Stimulated activated CD4-positive, alpha-beta T cell treated with anti-CD3 and anti-CD28 coated beads, TNF-alpha, amount 100 ng/mL, for 24 hours (primary cell): ENCODE measurements at places on chromosomes 3 and 15.

DNA sequence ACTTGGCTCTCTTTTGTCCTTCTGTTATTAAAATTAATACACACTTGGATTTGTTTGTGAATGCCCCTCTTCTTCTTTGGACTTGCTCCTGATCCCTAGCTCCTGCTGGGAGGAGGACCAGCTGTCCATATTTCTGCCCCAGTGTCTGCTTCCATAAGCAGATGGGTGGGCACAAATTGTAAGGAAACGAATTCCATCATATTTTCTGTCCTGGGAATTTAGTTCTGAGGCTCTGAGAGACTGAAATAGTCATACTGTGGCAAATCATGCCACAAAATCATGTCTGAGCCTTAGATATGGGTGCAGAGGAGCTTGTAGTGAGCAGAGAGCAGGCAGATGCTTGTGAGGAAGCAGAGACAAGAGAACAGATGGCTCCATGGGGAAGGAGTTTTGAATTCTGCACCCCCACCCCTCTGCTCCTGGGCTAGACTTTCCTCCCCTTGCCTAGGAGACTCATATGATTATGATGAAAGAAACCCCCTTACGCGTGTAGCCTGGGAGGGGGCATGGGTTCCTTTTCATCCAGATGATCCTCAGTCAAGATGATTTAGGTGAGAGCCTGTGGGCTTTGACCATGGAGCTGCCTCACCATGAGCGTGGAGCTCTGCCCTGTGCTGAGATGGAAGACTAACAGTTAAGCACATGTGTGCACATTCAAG, 50.6 kb downstream of the SV2B start:
- DNase-seq: no peak

GRCh38 chr3:36734742-36735141, 29.6 kb downstream of the DCLK3 start:
- DNase-seq: no peak

DNA sequence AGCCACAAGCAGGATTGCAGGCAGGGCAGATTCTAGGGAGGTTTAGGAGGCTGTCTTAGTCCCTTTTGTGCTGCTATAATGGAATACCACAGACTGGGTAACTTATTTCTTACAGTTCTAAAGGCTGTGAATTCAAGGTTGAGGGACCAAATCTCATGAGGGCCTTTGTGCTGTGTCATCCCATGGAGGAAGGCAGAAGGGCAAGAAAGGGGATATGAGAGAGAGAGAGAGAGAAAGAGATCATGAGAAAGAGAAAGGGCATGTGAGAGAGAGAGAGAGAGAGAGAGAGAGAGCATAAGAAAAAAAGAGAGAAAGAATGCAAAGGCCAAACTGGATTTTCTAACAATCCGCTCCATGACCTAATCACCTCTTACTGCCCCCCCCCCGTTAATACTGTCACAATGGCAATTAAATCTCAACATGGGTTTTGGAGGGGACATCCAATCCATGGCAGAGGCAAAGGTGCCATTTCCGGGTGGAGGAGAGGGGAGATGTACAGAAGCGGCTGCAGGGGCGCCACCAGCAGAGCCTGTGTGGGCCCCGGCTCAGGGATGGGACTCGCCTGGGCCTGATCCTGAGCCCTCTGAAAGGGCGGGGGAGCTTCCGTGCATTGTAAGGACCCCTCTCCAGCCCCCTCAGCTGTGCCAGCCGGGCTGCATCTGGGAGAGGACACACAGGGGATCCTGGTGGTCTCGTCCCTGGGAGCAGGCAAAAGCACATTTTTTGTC, 20.5 kb downstream of the MRPS11 start:
- no peak for DNase-seq

- DNase-seq: no peak
These were observed 30.3 kb downstream of the CDC25A start for GRCh38 chr3:48157950-48158376.

GRCh38 chr3:69085833-69086722, 1.3 kb downstream of the ARL6IP5 start:
- DNase-seq: peak; percentile 65

- DNase-seq: no peak
These were observed 3.4 kb upstream of the DOCK3 start for GRCh38 chr3:50671331-50671730.

- DNase-seq: no peak
These were observed 30.1 kb downstream of the DIS3L start for GRCh38 chr15:66323312-66323928.

GRCh38 chr3:134307425-134307824, 56.8 kb upstream of the RYK start:
- no peak for DNase-seq

- no peak for DNase-seq
These were observed 1.0 kb upstream of the JAGN1 start for GRCh38 chr3:9889405-9889804.

- DNase-seq: peak; percentile 4
These were observed 40.8 kb downstream of the KAT2B start for GRCh38 chr3:20080956-20081554.

GRCh38 chr3:152769523-152769922, 65.4 kb upstream of the P2RY1 start:
- DNase-seq: no peak

GRCh38 chr15:41570764-41571163, 11.8 kb downstream of the TYRO3 start:
- no peak for DNase-seq

DNA sequence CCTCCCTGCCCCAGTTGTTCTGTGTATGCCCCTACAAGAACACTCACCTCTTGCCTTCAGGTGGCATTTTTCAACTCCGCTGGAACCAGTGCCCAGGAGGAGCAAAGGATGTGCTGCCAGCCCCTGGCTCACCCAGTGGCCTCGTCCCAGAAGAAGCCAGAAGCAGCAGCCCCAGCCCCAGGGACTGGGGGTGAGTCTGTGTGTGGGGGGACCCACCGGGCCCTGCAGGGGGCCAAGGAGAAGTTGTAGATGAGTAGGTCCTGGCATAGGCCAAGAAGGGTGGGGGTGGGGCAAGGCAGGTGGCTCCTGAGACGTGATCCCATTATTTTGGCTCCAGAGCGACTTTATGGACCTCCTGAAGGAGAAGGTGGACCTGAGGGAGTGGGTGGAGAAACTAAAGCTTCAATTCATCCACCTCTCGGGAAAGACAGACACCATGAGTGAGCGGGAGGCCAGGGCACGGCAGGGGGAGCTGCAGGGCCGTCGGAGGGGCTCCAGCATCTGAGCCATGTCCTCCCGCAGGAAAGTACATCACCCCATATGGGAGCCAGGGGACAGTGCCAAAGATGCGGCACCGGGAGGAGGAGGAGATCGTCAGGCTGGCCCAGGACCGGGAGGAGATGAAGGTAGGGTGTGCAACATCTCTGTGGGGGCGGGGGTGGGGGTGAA, 29.3 kb downstream of the NGRN start:
- no peak for DNase-seq

DNA sequence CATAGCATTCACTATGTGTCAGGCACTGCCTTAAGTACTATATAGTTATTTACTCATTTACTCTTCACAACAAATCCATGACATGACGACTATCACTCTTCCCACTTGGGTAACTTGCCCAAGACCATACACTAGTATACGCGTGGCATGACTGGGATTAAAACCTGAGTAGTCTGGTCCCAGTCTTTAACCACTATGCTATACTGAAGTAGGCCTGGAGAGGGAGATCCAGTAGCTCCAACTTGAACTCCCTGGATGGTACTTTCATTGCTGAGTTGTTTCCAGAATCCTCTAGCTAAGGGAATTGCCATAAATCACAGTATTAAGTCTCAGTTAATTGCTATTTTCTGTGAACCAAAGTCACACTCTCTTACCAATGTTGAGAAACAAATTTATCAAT, 116.2 kb upstream of the LSAMP start:
- DNase-seq: no peak

DNA sequence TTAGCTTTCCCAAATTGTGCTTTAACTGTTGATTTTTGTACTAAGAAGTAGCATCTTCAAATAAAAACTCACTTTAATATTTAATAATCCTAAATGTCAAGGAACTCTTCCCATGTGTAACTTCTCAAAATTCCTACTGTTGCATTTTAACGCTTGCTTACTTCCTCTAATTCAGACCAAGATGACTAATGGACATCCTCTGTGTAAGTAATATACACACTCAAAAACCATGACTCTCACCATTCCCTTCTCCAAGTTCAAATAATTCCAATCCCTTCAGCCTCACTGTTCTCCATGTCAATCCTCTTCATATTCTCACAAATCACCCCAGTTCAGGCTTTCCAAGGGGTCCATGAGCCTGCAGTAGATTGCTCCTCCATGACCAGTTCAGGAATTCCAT, 13.0 kb downstream of the MRPL46 start:
- no peak for DNase-seq

GRCh38 chr3:32684029-32684799, 774 bp upstream of the CNOT10 start:
- DNase-seq: no peak

- DNase-seq: peak; percentile 53
These were observed 103.0 kb upstream of the VEPH1 start for GRCh38 chr3:157606011-157606851.

DNA sequence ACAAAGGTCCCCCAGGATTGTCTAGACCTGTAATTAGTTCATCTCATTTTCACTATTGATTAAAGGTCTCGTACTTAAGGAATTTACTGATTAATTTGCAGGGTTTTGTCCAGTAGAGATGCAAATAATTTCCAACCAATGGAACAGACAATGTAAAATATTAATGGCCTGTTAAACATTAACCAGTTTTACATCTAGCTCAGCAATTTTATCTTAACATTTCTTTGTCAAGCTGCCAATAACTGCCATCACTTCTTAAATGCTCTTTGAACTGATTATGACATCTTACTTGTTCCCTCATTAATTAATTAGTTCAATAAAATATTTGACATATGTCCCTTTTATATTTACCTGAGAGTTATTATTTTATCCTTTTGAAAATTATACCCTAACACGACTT, 9.4 kb upstream of the STRIT1 start:
- no peak for DNase-seq

GRCh38 chr3:58751882-58752567, 85.5 kb upstream of the FAM3D start:
- DNase-seq: no peak

- DNase-seq: no peak
These were observed 142.5 kb upstream of the MBNL1 start for GRCh38 chr3:152126260-152126659.

DNA sequence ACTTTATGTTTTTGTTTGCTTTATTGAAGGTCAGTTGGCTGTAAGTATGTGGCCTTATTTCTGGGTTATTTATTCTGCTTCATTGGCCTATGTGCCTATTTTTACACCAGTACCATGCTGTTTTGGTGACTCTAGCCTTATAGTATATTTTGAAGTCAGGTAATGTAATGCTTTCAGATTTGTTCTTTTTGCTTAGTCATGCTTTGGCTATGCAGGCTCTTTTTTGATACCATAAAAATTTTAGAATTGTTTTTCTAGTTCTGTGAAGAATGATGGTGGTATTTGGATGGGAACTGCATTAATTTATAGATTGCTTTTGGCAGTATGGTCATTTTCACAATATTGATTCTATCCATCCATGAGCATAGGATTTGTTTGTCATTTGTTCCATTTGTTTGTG, 63.5 kb upstream of the TTC14 start:
- no peak for DNase-seq

- DNase-seq: no peak
These were observed 408 bp upstream of the ARPP21 start for GRCh38 chr3:35638980-35639253.

- no peak for DNase-seq
These were observed 48.7 kb upstream of the NR2E3 start for GRCh38 chr15:71761649-71762048.

DNA sequence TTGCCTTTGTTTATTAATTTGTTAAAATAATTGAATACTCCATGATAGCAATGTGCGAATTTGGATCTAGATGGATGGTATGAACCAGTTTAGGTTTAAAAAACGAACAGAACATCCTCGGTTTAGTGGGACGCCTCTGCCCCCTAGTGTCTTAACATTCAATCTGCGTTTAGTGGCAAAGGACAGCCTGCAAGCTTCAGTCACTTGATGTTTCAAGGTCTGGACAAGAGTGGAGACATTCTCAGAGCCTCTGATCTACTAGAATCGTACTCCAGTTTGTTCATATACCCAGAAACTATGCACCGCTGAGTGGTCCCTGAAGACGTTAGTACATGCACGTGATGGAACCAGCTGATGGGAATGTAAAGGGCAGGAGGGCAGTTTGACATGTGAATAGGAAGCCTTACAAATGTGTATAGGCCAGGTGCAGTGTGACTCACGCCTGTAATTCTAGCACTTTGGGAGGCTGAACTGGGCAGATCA, 17.8 kb upstream of the ATP13A4 start:
- peak; percentile 29 for DNase-seq

- no peak for DNase-seq
These were observed 76.9 kb upstream of the IGSF10 start for GRCh38 chr3:151537726-151538125.

DNA sequence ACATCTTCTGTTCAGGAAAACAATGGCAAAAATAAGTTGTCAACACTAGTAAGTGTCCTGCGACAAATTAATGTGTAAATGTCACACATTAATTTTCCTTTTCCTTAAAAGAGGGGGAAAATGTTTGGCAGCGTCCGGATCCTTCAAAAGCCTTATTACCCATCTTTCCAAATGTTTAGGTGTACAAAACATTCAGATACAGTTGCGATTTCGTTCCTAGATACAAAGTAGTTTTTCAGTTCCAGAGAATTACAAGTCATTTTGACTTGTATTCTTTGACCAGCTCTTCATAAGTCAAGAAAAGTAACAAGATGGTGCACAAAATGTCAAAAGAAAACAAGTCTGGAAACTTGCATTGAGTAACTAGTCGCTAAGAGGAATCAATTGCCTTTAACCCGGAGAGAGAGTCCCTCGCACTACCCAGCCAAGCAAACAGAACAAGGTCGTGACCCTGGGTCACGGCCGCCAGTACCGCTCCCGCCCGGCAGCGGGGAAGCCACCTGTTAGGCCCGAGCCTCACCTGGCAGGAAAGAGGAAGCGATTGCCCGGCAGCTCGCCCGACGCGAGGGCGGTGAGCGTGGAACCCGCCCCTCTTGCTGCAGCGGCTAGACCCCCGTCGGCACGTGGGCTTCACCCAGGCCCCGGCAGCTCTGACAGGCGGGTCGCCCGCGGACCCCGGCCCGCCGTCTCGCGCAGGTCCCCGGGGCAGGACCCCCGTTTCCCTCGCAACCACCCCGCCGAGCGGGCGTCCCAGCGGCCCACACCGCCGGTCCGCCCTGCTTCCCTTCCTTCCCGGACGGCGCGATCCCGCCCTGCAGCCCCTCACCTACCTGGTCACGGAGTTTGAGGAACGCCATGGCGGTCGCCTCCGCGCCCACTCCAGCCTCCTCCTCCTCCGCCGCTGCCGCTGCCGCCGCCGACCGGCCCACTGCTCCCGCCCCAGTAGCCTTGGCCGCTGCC, 61.0 kb upstream of the ANKRD28 start:
- peak; percentile 6 for DNase-seq

- DNase-seq: no peak
These were observed 3.3 kb downstream of the TMED3 start for GRCh38 chr15:79314186-79314585.
